ENCODE measurements at places on chromosomes 13 and 19.

- DNase-seq: peak; percentile 95
Measured at GRCh38 chr13:23427342-23427843, 6.1 kb downstream of the SACS start.

- no peak for DNase-seq
Measured at GRCh38 chr13:51781246-51782022, 22.5 kb downstream of the DHRS12 start.

- peak; percentile 61 for DNase-seq
Measured at GRCh38 chr13:51682686-51683085, 98.4 kb downstream of the WDFY2 start.

GRCh38 chr19:15651791-15652190, 11.1 kb downstream of the CYP4F3 start:
- DNase-seq: no peak

DNA sequence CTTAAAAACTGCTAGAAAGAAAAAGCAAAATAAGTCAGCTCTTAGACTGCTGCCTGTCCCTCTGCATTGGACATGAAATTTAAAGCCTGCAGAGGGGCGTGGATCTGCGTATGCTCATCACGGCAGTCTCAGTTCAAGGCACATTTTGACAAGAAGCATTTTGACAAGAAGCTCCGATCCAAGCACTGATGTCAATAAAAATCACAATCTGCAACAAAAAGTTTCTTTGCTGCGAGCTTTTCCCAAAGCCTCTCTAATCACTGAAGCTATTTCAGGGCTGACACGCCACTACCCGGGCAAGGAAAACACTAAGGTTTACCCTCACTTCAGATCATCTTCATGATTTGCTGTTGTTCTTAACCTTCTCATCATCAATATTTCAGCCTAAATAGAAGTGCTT, 7.4 kb downstream of the DCUN1D2 start:
- no peak for DNase-seq

GRCh38 chr13:72514146-72514545, 213.3 kb downstream of the MZT1 start:
- DNase-seq: peak; percentile 26

DNA sequence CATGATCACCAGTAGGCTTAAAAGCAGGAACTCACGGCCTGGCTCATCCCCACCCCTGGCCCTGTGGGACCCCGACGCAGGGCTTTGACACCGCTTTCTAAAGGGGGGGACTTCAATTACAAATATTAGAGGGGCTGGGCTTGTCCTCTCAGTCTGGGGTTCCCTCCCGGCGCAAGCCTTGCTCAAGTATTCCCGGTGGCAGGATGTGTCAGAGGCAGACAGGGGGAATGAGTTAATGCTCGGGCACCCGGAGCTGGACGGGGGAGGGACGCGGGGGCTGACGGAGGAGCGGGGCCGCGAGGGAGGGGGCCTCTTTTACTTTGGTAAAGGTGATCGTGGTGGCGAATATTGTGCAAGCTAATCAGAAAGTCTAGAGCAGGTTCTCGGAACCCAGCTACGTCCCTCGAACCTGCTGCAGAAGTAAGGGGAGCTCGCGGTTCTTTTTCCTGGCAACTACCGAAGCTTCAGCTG, 1.1 kb downstream of the FGF14 start:
- DNase-seq: no peak

All from fibroblast of skin of right biceps (primary cell).